ENCODE measurements at places on chromosomes 7 and 10.

- no peak for DNase-seq
Observed at GRCh38 chr7:155529845-155530244, 16.5 kb downstream of the CNPY1 start.

- DNase-seq: no peak
Observed at GRCh38 chr10:132652936-132653590, 115.5 kb downstream of the INPP5A start.

DNA sequence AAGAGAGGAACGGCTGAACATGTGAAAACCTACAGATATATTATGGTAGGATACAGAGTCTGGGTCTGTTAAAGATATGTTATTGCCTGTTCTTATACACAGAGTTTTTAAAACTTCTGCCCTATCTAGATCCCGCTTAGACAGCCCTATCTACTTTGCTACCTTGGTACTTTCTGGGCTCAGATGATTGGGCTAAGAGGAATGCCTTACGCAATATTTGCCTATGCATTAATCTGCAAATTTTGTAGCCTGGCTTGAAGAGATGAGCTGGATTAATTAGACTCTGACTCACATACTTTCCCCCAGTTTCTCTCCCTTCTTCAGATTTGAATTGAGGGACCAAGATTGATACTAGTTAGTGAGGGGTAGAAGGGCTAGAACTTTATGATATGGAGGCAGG, 33.6 kb upstream of the A1CF start:
- DNase-seq: no peak

DNA sequence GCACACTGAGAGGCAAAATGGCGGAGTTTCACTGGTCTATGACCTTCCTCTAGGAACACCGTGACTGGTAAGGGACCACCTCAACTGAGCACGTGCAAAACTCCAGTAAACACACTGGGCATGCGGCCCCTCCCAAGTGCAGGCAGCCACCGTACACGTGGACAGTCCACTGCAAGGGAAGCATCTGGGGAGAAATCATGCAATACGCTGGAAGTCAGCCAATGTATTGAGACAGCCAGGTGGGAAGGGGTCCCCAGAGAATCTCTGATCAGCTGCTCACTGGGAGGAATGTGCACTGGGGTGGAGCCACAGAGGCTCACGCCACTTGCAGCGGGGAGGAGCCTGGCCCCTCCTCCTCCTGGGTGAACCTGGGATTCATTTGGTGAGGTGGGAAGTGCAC, 49.3 kb downstream of the CFAP46 start:
- DNase-seq: no peak

GRCh38 chr10:3950676-3951275, 165.8 kb upstream of the KLF6 start:
- no peak for DNase-seq

DNA sequence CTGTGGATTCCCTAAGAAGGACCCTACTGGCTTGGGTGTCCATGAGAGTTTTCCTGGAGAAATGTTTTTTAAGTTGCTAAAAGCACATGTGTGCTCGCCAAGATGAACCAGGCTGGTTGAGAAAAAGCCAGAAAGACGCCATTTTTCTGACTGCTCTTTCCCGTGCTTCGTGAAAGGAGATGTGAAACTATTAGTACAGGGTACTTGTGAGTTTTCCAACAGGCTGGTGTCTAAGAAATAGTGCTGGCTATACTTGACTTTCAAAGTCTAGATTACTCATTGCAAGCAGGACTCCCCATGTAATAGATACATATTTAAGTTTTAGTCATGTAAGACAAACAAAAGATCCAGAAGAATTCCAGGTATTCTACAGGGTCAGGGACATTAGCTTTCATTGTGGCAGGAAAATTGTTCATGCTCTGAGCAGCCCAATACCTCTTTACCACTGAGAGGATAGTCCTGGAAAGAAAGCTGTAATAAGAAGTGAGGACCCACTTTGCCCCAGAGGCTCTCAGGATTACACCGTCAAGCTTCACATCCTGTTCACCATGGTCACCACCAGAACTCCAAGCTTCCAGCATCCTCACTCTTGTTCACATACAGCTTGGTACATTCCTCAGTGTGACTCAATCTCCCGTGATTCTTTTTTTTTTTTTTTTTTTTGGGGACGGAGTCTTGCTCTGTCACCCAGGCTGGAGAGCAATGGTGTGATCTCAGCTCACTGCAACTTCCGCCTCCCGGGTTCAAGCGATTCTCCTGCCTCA, 43.8 kb upstream of the ICA1 start:
- no peak for DNase-seq

GRCh38 chr10:44369296-44369695, 15.6 kb downstream of the CXCL12 start:
- DNase-seq: no peak

GRCh38 chr10:7529638-7530037, 118.8 kb upstream of the SFMBT2 start:
- DNase-seq: peak; percentile 93

GRCh38 chr7:40311307-40311706, 176.5 kb downstream of the SUGCT start:
- no peak for DNase-seq
